ENCODE measurements at places on chromosomes 5 and 9. TPM values are rescaled to one million over a fixed set of nuclear protein-coding genes. Genes with fewer than 3 reads are reported as not detected.

BRD3OS gene
- 16.8 TPM for total RNA-seq

TMEM174 gene
- total RNA-seq = not detected

CBY3 gene
- not detected for total RNA-seq

MRPS27 gene
- total RNA-seq = 58.1 TPM

SLC25A48 gene
- not detected for total RNA-seq

MLANA gene
- total RNA-seq = not detected

TEX53 gene
- not detected for total RNA-seq

UBTD2 gene
- 13.6 TPM for total RNA-seq

PRPF4 gene
- total RNA-seq = 60.4 TPM

GLRA1 gene
- total RNA-seq = not detected

C9orf50 gene
- not detected for total RNA-seq

GRXCR2 gene
- not detected for total RNA-seq

PALM2AKAP2 gene
- total RNA-seq = 0.55 TPM

SYK gene
- total RNA-seq = not detected

GFI1B gene
- total RNA-seq = not detected

ADGRD2 gene
- not detected for total RNA-seq

PCDHB12 gene
- total RNA-seq = not detected

C7 gene
- not detected for total RNA-seq

LECT2 gene
- not detected for total RNA-seq

ZNF366 gene
- total RNA-seq = not detected

PCDHB8 gene
- 0.42 TPM for total RNA-seq

PCDHGB5 gene
- 2.5 TPM for total RNA-seq

G3BP1 gene
- 149 TPM for total RNA-seq

TPPP gene
- total RNA-seq = 5.2 TPM

DNAJB5 gene
- 5.1 TPM for total RNA-seq

DRD1 gene
- total RNA-seq = 1.4 TPM

GRM6 gene
- total RNA-seq = not detected

FGF1 gene
- total RNA-seq = 0.13 TPM

ADAMTS6 gene
- 0.12 TPM for total RNA-seq

SPATA31D4 gene
- total RNA-seq = not detected

IL5 gene
- total RNA-seq = not detected

SPARC gene
- 16.4 TPM for total RNA-seq

IL4 gene
- total RNA-seq = not detected

FOXD4 gene
- 0.37 TPM for total RNA-seq

ZNF169 gene
- total RNA-seq = 1.9 TPM

THG1L gene
- total RNA-seq = 29.8 TPM

IL9 gene
- total RNA-seq = not detected

EXOSC2 gene
- total RNA-seq = 57.1 TPM

PCDHGA4 gene
- total RNA-seq = 0.10 TPM

PFN3 gene
- not detected for total RNA-seq

ATOSB gene
- 8.6 TPM for total RNA-seq

NMUR2 gene
- total RNA-seq = not detected

FAM81B gene
- not detected for total RNA-seq

SLC6A18 gene
- total RNA-seq = not detected

LRRC26 gene
- 1.3 TPM for total RNA-seq

SH3PXD2B gene
- total RNA-seq = 16.0 TPM

FRRS1L gene
- total RNA-seq = 0.37 TPM

GCNT4 gene
- 0.47 TPM for total RNA-seq

MYORG gene
- 4.2 TPM for total RNA-seq

CACNA1B gene
- total RNA-seq = 0.03 TPM

MRPL36 gene
- 111 TPM for total RNA-seq

CDC20B gene
- 0.16 TPM for total RNA-seq

Measured in A549 treated with CpdA at 1 μM for 4 hours (cell line).